ENCODE measurements at places on chromosomes 1 and 21. TPM values are rescaled to one million over a fixed set of nuclear protein-coding genes. Genes with fewer than 3 reads are reported as not detected.

DNA sequence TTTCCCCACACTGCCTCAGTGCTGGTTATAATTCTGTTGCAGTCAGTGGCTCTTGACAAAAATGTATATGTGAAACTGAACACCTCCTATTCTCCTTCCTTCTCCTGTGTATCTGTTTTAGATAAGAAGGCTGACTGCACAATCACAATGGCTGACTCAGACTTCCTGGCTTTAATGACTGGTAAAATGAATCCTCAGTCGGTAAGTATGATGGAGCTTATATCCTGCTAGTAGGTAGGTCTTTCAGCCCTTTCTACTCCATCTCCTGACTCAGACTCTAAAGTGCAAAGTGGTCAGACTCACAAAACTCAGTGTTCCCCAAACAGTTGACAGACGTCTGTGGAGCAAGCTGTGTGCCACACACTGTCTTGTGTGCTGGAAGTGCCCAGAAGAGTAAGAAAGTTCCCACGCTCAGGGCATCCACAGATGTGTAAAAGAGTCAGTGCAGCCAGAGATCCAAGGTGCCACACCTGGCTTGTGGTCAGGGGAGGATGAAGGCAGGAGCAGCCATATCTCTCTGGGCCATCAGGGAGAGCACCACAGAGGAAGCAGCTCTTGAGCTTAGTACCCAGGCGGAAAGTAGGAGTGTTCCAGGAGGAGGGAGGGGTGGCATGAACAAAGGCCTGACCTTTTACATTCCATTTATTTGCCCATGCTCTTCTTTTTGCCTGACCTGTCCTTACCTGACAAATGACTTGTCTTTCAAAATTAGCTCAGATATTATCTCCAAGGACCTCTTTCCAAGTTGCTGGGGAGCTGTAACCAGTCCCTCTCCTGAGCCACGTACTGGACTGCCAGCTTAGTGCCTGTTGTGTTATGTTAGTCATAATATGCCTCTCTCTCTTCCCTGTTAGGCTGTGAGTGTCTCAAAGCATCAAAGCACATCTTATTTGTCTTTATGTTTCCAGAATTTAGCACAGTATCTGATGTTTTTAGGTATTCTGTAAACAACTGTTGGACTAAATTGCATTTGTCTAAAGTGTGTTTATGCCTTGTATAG lies 14.0 kb upstream of the PODN start:
- no peak overlapping the region for H3K27ac ChIP-seq
- DNase-seq, result no peak
- H3K36me3 ChIP-seq, result no peaks in the 10 kb centered on the region
- peaks cover 42% of the 10 kb centered on the region for H3K4me1 ChIP-seq

- no peaks in the 10 kb centered on the region for H3K4me1 ChIP-seq
- no peak for DNase-seq
- H3K27ac ChIP-seq, result no peak overlapping the region
- no peaks in the 10 kb centered on the region for H3K27me3 ChIP-seq
- no peaks in the 10 kb centered on the region for H3K36me3 ChIP-seq
- H3K4me3 ChIP-seq, result no peak overlapping the region
Measured at GRCh38 chr1:115156826-115157468, 67.6 kb upstream of the TSPAN2 start.

DNA sequence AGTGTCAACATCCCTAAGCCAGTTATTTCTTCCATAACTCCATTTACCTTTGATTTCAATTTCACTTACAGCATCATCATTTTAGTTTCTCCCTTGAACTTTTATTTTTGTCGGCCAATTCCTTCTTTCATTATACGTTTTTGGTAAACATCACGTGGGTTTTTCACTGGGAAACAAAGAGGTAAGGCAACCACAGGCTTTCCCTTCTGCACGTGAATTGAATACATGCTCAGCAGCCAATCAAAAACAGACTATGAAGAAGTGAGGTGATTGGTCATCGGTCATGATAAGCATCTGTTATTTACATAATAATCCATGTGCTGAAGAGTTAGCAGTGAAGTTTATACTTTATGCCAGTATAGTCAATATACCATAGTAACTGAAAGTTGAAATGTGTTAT lies 98.7 kb downstream of the NCAM2 start:
- no peaks in the 10 kb centered on the region for H3K4me1 ChIP-seq
- H3K27ac ChIP-seq, result no peak overlapping the region
- H3K36me3 ChIP-seq, result no peaks in the 10 kb centered on the region
- no peak for DNase-seq
- no peak overlapping the region for H3K4me3 ChIP-seq

GPR157 gene
- total RNA-seq, result 2.1 TPM

DNA sequence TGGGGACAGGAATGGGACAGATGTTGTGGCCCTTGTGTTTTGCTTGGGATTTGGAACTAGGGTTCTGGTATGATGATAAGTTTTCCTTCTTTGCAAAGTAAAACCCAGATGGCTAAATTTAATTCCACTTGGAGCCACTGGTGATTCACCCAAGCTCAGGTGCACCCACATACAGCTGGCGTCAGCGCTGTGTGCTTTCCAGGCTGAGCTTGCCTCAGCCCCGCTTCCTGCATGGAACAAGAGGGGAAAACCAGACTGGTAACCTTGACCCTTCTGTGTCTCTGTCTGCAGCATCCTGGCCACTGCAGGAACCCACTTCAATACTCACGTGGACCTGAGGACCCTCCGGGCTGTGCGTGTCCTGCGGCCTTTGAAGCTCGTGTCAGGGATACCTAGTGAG lies 94.2 kb downstream of the CACNA1E start:
- no peak overlapping the region for H3K4me3 ChIP-seq
- no peaks in the 10 kb centered on the region for H3K36me3 ChIP-seq
- H3K4me1 ChIP-seq, result no peaks in the 10 kb centered on the region
- no peak overlapping the region for H3K27ac ChIP-seq

- no peak overlapping the region for H3K27ac ChIP-seq
- no peaks in the 10 kb centered on the region for H3K27me3 ChIP-seq
- H3K4me3 ChIP-seq, result no peak overlapping the region
- peaks cover 6% of the 10 kb centered on the region for H3K4me1 ChIP-seq
- H3K36me3 ChIP-seq, result no peaks in the 10 kb centered on the region
- DNase-seq, result no peak
Measured at GRCh38 chr21:33317145-33317544, 7.6 kb upstream of the IFNAR1 start.

GRCh38 chr1:229440851-229441537 lies 7.1 kb upstream of the ACTA1 start:
- H3K27me3 ChIP-seq, result peaks cover 3% of the 10 kb centered on the region
- no peak for DNase-seq
- no peak overlapping the region for H3K27ac ChIP-seq
- no peak overlapping the region for H3K4me3 ChIP-seq
- no peaks in the 10 kb centered on the region for H3K4me1 ChIP-seq
- H3K36me3 ChIP-seq, result no peaks in the 10 kb centered on the region

MAB21L3 gene
- total RNA-seq, result not detected

Data from neural progenitor cell (in vitro differentiated cells).